ENCODE measurements at places on chromosomes 1 and 21.

DNA sequence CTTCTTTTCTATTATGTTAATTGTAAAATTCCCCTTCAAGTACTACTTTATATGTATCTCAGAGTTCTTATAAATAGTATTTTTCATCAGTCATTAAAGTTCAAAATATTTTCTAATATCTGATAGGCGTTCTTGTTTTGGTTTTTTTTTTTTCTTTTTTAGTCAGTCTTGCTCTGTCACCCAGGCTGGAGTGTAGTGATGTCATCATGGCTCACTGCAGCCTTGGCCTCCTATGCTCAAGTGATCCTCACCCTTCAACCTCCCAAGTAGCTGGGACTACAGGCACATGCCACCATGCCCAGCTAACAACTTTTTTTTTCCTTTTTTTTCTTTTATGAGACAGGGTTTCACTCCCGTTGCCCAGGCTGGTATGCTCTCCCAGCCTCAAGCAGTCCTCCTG, 27.3 kb downstream of the AGMAT start:
- DNase-seq, result no peak

- DNase-seq, result no peak
Observed at GRCh38 chr1:193408782-193409293, 222.4 kb upstream of the B3GALT2 start.

DNA sequence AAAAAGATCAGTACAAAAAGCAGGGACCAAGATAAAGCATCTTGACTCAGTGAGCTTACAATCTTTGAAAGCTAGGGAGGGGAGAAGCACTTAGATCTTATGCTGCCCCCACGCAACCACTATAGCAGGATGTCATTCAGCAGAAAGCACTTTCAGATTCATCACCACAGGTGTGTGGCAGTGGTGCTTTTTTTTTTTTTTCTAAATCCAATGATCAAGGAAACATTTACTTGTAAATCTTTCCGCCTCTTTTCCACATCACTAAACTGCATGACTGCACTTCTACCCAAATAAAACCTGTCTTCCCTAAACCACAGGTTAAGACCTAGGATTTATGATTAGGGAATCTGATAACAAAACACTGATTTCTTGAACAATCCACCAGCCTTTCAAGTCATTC, 154.8 kb downstream of the SLC45A1 start:
- peak; percentile 12 for DNase-seq

- DNase-seq, result no peak
Observed at GRCh38 chr1:218851586-218851985, 322.1 kb upstream of the LYPLAL1 start.

DNA sequence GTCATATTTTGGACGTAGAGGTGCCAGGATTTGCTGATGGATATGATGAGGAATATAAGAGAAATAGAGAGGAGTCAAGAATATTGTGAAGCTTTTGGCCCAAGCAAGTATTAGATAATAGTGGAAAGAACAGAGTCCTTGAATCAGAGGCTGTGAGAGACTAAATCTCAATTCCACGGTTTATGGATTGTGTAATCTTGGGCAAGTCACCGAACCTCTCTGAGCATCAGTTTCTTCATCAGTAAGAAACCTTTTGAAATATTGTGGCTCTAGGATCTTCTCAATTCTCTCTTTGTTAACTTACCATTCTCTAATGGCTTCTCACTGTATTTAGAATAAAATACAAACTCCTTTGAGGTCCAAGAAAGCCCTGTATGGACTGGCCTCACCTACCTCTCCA, 77.6 kb downstream of the RPS6KA1 start:
- DNase-seq, result no peak

DNA sequence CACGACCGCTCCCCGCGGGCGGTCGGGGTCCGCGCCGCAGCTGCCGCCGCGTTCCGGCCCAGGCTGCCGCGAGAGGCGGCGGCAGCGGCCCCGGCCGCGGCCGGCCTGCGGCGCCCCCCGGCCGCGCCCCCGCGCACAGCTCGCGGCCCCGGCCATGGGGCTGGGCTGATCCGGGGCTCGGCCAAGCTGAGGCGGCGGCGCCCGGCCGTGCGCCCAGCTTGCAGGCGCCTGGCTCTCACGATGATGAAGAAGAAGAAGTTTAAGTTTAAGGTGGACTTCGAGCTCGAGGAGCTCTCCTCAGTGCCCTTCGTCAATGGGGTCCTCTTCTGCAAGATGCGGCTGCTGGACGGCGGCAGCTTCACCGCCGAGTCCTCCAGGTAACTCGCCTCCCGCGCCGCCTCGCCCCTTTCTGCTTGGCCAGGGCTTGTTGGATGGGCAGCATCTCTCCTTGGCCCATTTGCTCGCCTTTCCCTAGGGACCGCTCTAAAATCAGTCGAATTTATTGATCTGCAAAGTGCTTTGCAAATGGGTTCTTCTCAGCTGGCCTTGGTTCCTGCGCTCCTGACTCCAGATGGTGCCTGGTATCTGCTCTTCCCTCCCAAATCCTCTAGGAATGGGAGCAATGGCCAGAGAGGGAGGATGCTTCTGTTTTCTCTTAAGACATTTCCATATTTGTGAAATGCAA, 431 bp downstream of the EEIG2 start:
- no peak for DNase-seq

GRCh38 chr1:163170975-163171676, 31.6 kb downstream of the RGS5 start:
- no peak for DNase-seq

- DNase-seq, result no peak
Observed at GRCh38 chr21:15172963-15173362, 108.2 kb upstream of the NRIP1 start.

DNA sequence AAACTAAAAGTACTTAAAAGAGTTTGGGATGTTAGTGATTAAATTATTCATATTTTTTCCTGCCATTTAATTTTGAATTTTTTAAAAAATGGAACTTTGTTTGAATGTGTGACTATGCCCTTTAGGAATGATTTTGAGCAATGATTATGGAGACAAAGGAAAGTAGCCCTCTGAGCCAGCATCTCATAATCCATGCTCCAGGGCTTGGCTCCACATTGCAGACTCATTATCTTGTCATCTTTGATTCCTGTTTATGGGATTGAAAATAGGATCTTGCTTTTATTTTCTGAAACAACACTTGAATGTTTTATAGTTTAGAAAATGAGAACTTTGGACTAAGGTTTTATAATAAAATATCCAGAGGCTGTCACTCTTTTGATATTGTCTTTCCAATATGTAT, 14.5 kb downstream of the AXDND1 start:
- no peak for DNase-seq

DNA sequence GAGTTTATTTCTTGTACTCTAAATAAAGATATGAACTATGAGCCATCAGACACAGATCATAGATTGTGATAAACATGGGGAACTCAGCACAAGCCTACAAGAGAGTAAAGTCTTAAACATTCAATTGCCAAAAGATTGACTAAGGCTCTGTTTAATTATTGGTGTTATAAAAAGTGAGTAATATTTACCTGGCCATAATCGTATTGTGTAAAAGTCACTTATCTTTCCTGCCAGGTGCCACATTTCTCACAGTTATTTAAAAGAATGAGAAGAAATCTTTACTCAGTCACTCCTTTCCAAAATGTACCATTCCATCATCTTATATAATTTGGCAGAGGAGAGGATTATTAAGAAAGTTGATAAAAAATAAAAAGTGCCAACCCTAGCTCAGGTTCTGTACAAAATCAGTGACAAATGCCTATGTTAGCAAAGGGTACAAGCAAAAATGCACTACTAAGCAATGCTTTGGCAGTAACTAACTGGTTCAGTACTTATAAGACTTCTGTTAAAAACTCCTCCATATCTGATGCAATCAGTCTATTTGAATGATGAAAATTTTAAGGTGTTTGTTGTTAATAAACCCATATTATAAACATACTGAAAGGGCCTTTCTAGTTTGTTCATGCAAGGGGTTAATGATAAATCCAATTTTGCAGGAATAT, 5.8 kb upstream of the NR5A2 start:
- DNase-seq, result no peak

DNA sequence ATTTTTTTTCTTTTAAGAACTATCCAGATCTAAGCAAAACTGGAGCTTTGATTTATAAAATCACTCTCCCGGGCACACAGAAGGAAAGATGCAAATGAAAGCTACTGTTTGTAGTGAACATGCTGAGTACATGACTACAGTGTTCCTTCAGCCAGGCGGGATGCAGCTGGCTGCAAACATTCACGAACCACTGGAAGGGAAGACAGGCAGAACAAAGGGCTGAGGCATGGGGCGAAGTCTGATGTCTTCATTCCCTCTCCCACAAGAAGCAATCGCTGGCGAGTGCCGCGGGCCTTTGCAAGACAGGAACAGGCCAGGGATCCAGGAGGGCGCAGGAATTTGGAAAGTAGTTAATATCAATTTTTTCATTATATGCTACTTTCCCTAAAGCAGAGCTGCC, 257.9 kb upstream of the AJAP1 start:
- DNase-seq, result no peak

DNA sequence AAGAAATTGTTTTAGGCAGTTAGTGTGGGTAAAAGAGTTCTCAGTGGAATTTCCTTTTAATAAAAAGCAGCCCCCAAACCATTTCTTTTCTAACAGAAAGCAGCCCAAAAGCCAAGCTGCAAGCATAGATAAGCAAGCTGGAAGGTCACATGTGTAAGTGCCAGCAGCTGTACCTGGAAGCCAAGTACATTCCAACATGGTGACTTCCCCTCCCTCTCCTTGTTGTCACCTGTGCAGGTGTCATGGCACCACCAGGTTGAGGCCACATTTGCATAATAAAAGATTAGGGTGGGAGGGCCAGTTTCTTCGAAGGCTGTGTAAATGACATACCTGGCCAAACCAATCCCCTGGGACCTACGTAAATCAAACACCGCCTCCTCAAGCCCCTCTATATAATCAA, 240.3 kb upstream of the RAB4A start:
- no peak for DNase-seq

GRCh38 chr1:66168948-66169671, 364.8 kb upstream of the SGIP1 start:
- DNase-seq, result no peak

- no peak for DNase-seq
Observed at GRCh38 chr1:173117108-173117633, 66.4 kb upstream of the TNFSF18 start.

DNA sequence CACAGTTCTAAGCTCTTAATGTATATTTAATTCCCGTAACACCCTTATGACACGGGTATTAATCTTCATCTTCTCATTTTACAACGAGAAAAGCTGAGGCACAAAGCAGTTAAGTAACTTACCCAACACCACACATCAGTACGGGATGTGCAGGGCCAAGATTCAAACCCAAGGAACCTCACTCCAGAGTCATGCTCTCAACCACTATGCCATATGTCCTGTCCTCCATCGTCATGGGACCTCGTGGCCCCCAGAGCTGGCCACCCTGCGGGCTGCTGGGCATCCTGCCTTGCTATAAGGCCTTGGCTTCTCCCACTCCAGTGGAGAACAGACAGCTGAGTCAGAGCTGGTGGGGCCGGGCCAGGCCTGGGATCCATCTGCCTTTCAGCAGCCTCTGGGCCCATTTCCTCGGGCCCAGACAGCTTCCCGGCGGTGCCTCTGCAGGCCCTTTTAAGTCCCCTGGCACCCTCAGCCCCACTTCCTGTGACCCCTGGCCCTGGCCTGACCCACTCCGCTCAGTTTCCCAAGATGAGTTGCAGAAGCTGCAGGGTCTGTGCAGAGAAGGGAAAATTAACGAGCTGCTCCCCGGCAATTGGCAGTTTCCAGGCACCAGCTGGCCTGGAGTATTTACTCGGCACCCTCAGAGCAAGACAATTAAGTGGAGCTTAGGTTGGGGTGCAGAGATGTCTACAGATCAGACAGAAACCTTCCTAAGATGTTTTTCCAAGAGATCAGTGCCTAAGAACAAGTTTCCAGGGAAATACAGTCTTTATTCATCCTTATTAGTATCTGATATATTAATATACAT, 98.2 kb downstream of the EPHB2 start:
- no peak for DNase-seq

GRCh38 chr1:15610167-15610566, 7.1 kb upstream of the DDI2 start:
- no peak for DNase-seq

DNA sequence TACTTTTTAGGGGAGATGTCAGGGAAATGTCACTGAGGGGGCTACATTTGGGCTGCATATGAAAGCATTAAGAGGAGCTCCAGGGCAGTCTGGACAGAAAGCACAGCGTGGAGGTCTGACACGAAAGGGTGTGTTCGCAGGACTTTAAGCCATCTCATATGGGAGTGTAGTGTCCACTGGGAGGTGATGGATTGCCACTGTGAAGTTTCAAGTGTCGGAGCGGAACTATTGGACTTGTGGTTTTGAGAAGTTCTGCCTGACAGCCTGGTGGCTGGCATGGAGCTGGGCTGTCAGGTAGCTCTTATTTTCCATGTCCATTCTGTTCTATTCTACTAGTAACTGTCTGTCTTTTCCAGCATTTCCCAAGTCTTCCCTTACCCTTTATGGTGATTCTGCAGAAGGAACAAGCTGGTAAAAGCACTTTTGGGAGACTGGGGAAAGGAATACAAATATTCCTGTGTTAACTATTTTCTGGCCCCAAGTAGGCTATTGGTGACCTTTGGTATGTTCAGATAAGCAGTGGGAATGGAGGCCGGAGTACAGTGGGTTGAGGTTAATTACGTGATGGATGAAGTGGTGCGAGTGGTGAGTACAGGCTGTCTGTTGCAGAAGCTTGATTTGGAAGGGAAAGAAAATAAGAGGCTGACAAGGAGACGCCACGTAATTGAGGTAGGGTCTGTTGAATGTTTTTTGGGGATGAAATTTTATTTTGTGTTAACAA, 19.3 kb downstream of the B3GALT5 start:
- no peak for DNase-seq

DNA sequence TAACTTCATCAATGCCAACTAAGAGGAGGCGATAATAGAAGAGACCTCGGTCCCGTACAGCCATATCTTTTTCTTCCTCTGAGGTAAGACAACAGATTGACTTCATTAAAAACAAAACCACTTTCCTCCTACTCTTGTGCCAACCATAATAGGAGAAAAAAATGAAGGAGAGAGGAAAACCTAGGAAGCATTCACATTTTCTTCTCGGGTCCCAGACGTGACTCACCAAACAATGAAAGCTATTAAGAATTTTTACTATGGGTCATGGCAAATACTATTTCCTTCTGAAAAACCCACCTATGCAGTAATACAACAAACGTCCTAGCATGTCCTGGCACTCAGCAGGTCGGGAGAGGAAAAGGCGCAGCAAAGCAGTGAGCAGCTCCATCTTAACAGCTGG, 8.6 kb upstream of the BCL2L15 start:
- DNase-seq, result no peak

DNA sequence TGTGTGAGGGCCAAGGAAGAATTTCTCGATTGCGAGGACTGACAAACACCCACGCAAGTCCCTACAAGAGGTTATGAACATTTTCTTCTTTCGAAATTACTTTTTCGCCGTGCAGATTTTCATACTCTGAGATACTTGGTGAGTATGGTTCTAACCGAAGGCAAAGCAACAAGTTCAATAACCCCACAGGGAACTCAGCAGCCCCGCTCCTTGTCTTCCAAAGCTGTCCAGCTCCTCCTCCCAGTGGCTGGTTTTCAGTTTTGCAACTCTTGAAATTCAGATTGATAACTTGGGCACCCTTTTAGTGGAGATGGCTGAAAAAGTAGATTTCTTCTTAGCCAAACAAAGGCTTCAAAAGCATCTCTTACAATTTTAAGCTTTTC, 154.4 kb downstream of the SETD4 start:
- DNase-seq, result no peak
